Common myeloid progenitor, CD34-positive (primary cell): ENCODE measurements at places on chromosomes 16 and 17.

DNA sequence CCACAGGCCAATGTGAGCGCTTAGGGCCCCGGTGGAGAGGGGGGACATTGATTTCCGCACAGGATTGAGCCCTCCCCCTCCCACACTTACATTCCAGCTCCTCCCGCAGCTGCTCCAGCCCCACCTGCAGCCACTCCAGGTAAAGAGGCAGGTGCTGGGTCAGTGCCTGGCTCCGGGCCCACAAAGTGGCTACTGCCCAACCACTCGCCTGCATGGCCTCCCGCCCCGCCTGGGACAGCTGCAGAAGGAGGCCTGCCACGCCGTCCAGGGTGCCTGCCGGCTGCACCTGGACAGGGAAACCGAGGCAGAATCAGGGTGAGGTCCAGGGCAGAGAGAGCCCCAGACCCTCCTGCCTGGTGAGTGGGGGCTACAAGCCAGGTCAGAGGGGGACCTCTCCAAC lies 46.3 kb downstream of the RMI2 start:
- no peak for DNase-seq

DNA sequence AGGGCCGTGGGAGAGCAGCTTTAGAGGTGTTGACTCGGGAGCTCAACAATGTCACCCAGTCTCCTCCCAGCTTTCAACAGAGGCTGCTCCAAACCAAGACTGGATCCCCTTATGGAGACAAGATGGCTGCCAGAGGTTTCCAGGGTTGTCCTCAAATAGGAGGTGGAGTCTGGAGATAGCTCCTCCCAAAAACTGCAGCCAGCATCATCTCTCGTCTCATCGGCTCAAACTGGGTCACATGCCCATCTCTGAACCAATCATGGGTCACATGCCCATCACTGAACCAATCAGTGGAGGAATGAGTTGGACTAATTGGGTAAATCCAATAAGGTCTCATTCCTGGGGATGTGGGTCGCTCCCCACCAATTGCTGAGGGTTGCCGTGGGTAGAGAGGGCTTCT lies 41.1 kb upstream of the C16orf82 start:
- DNase-seq = no peak

DNA sequence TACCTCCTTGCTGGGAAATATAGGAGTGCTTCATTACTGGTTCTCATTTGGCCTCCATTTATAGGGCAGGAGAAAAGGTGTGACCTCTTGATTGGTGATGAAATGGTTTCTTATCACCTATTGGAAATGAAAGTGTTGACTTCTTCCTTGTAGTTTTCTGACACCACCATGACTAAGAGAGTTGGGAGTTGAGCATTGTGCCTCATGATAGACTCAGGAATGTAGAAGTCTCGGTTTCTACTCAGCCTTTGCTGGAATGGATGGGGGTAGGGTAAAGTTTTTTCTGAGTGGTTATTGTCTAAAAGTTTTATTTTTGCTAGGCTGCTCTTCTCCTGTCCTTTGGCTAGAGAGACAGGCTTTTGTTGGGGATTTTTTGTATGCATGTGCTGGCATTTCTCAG lies 117.4 kb downstream of the PHKB start:
- no peak for DNase-seq

- DNase-seq = no peak
Observed at GRCh38 chr17:54814371-54814770, 86.3 kb upstream of the TOM1L1 start.

DNA sequence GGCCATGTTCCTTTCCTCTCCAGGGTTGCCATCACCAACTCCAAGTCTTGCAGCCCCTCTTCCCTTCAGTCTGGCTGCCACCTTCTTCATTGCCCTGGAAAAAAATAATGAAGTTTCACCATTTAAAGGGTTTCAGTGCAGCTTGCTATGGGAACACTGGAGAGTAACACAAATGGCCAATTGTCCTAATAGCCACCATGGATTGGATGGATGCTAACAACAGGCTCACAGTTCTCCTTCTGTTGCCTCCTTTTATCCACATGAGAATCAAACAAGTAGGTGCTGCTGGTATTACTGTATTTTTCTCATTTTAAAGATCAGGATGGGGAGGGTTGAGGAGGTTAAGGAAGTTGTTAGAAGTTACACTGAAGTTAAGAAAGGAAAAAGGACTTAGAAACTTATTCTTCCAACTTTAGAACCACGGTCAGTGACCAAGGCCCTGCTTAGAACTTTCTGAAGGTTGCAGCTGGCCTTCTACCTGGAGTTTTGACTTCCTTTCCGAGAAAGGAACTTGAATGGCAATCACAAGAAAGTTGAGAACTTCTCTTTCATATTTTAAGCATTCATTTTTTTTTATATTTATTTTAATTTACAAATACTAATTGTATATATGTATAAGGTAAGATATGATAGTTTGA lies 198.0 kb upstream of the MAF start:
- DNase-seq = no peak

DNA sequence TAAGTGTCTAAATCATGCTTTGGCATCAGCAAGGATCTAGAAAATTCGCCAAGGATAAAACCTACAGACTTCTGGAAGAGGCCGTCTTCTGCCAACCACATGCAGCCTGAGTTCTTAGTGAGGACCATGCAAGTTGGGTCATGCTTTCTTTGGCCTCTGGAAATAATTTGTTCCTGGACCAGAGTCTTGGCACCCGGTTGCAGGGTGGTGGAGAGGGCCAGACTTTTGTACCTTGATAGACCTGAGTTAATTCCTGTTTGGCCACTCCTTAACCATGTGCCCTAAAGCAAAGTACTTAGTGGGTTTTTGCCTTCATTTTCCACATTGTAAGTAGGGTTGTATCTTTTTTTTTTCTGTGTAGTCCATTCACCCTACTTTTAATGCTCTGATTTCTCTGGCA lies 283.4 kb upstream of the IRX5 start:
- no peak for DNase-seq

GRCh38 chr17:16293931-16294330 lies 59.3 kb downstream of the CENPV start:
- DNase-seq = no peak

DNA sequence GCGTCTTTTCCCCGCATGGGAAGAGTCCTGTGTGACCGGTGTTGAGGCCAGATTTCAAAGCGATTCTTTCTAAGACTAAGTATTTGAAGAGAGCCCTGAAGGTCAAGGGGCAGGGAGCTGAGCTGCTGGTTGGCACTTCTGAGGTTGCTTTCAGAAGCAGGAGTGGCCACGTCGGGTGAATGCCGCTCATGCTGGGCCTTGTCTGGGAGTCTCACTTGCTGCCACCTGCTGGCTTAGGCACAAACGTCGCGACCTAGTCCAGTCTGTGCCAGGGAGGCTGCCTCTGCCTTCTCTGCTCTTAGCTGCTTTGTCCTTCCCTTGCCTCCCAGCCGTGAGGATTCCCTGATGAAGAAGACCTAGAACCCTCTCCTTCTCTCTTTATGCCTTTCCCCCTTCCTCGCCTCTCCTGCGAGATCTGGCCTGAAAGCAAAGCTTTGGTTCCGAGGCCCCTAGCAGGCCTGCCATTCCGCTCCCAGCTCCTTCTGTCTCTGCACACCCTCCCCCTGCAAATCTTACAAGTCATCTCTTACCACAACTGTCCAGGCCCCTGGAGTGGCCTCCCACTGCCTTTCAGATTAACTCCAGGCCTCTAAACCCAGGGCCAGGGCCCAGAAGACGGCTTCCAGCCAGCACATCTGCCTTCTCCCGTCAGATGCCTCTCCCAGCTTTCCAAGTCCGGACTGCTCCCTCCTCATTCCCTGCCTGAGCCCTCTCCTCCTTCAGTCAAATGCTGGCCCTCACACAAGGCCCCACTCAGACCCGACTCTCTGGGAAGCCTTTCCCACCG lies 11.4 kb downstream of the CTNS start:
- DNase-seq = peak; percentile 76

GRCh38 chr16:396199-396598 lies 800 bp upstream of the NME4 start:
- no peak for DNase-seq

DNA sequence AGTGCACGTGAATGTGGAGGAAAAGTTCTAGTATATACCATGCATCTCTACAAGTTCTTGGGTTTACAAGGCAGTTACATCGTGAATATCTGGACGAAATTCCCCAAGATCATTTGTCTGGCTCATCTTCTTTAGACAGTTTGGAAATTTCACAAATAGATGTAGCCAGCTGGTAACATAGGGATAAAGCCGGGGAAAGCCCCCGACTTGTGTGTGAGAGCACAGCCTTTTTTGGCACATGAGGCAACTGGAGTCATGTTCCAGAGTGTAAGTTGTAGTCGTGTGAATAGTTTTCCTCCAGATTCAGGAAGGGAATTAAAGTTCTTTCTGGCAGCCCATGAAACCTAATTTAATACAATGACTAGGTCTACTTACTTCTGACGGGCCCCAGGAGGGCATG lies 62.3 kb downstream of the MARCHF10 start:
- DNase-seq = no peak

DNA sequence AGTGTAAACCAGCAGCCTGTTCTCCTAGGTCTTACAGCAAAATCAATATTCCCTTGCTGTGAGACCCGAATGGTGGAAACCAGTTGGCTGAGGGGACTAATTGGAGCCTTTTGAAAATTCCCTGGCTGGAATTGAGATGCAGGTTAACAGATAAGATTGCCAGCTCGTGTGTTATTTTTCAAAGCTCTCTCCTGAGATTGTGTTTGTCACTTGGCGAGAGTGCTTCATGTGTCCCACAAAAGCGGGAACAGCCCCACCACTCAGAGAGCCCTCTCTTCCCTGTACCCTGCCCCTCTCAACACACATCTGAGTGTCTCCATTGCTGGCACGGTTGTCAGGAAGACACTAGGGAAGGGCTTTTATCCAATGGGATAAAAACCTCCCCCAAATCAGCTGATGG lies 356.1 kb downstream of the CPPED1 start:
- no peak for DNase-seq

- peak; percentile 90 for DNase-seq
Observed at GRCh38 chr17:80263253-80264204, 2.9 kb downstream of the RNF213 start.

- DNase-seq = no peak
Observed at GRCh38 chr17:7767405-7768021, 50.0 kb downstream of the DNAH2 start.

- DNase-seq = no peak
Observed at GRCh38 chr17:57516290-57517230, 228.5 kb downstream of the CCDC182 start.

GRCh38 chr17:56641373-56641772 lies 47.9 kb downstream of the NOG start:
- DNase-seq = no peak

- DNase-seq = peak; percentile 82
Observed at GRCh38 chr16:80824623-80825364, 20.4 kb upstream of the CDYL2 start.

GRCh38 chr16:84367297-84367680 lies 1.0 kb upstream of the ATP2C2 start:
- DNase-seq = no peak

DNA sequence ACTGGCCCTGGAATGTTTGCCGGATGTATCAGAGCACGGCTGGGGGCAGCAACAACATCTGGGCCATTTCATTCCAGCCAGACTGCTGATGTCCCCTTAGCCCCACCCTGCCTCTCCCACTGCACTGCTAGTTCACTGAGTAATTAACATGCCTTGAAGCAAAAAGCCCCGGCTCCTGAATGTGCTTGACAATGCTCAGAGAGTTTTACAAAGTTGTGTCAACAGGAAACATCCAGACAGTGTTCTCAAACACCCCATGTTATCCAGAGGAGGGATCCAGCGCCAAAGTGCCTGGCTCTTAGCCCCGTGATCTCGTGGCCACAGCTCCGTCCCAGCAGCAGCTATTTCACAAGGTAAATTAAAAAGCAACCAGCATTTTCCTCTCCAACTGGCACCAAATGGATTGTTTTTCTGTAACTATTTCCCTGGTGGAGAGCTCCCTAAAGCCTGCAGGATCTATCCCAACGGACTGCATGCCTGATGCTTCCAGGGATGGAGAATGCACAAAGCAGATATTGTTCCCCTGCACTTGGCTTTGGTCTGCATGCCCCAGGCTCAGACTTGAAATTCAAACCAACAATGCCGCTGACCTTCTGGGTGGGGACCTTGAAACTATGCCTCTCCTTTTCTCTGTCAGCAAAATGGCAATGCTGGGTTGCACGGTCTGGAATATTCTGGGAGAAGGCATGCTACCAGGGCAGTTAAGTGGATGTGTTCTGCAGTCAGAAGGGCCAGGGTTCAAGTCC lies 115.6 kb upstream of the CDH5 start:
- no peak for DNase-seq

GRCh38 chr16:10708969-10709368 lies 14.2 kb upstream of the TEKT5 start:
- no peak for DNase-seq

- DNase-seq = peak; percentile 40
Observed at GRCh38 chr17:28574526-28574925, 2.2 kb downstream of the ALDOC start.

DNA sequence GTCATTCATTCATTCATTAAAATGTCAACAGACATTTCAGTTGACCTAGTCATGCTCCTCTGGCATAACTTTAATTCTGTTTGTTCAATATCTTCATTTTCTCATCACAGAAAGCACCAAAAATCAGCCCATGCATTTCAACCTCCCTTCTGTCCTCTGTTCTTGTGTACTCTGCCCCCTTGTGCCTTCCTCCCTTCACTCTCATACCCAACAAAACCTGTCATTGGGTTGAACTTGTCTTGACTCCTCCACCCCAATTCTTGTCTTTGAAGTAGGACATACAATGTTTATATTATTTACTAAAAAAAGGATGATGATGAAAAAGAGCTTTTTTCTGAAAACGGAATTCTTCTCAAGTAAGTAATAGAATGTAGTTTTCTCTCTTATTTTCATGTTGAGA lies 43.8 kb downstream of the COX10 start:
- DNase-seq = no peak

GRCh38 chr17:50664788-50665458 lies 30.2 kb downstream of the ABCC3 start:
- DNase-seq = no peak

DNA sequence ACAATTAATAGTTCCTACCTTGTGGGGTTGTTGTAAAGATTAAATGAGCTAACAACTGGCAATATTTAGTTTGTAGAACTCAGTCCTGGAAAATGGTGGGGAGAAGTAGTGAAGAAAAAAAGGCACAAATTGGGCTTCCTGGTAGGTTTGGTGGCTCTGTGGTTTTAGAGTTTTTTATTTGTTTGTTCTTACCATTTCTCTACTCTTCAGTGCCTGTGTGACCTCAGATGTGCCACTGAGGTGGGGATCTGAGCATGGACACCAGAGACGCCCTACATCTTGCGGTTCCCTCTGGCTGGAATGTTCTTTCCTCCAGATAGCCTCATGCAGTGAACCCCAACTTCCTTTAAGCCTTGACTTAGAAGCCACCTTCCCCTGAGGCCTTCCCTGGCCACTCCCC lies 7.7 kb downstream of the ZBTB4 start:
- DNase-seq = peak; percentile 17
